ENCODE measurements at places on chromosomes 3 and 15.

DNA sequence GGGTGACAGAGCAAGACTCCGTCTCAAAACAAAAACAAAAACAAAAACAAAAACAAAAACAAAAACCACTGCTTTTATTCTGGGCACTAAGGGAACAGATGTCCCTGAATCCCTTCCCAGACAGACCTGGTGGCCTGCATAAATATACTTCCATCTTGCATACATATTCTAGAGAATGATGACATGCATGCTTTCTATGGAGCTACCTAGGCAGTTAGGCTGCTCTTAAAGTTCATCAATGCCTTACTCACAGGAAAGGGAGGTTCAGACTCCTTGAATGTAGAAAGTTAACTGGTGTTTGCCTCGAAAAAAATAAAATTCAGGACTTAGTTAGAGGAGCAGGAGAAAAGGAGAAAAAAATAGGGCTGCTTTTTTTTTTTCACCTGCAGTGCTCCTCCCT, 72.6 kb downstream of the C3orf38 start:
- no peak for DNase-seq

GRCh38 chr3:104438706-104439105, 928.0 kb upstream of the ALCAM start:
- no peak for DNase-seq

- no peak for DNase-seq
Measured at GRCh38 chr15:51322621-51323296, 15.6 kb downstream of the CYP19A1 start.

DNA sequence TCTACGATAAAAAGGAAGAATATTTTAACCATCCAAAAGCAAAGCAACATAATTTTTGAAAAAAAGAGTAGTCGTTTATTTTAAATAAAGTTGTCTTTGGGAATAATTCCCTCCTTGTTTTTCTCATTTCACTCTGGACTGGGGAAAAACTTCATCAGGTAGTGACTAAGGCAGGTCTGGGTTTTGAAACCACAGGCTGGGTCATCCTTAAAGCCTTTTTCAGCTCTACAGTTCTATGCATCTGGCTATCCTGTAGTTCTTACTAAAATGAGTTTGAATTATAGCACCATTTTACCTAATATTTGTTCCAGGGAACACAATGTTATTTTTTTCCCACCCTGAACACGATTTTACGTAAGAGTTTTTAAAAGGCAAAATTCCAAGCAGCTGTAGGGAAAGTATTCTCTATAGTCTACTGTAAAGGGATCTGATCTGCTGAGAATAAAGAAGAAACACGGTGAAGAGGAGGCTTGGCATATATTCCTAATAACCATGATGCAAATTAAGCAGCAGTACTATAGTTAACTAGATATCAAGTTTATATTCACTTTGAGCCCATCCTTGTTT, 107.7 kb downstream of the OSBPL10 start:
- no peak for DNase-seq

GRCh38 chr3:129006864-129007263, 5.8 kb downstream of the EFCC1 start:
- DNase-seq: no peak

- no peak for DNase-seq
Measured at GRCh38 chr3:40310705-40311104, 1.2 kb downstream of the EIF1B start.
